ENCODE measurements at places on chromosomes 2 and 18.

DNA sequence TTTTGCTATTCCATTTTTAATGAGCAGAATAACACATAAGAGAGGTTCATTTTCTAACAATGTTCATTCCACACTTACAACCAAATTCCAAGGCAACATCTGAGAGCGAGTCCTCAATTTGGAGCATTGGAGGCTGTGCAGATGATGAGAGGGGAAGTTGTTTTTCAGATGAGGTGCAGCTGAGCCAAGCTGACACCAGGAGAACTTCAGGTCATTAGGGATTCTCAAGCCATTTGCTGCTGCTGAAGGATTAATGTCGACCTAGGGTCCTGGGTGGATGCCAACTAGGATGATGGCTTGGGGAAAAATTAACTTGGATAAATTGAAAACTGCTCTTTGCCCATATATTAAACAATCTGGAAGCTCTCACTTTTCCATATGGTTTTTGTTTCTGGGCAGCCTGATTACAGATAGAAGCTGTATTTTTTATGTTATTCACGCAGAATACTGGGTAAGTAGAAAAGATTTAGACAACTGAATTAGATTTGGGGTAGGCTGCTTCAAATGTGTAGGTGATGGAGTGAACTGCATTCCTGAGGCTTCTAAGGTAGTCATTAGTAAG, 206.4 kb upstream of the SLC39A10 start:
- no peak for DNase-seq

DNA sequence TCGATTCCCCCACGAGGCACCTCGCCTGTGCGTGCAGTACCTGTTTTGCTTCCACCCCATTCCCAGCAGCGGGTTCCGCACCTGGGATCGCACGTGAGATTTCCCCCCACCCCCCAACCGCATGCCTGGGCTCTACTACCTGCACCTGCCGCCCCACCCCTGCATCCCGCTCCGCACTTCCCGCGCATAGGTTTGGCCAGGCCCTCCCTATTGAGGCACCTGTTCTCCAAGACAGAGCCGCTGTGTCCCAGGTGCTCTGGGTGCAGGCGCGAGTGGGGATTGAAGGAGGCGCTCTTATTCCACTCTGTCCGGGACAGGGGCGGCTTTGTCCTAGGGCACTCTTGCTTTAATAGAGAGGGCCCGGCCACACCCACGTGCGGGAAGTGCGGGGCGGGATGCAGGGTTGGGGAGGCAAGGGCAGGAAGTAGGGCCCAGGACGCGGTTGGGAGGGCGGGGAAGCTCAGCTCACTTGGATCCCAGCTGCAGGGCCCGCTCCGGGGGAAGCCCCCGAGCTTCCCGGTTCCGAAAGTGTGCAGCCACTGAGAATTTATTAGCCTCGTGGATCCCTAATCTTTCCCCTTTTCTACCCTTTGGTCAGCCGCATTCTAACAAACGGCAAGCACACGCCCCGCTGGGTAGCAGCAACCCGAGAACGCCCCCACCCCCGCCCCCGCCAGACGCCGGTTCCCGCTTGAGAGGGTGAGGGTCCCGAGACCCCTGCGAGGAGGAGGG, 670 bp upstream of the MOCOS start:
- DNase-seq = no peak

GRCh38 chr2:241802421-241803318, 6.3 kb upstream of the NEU4 start:
- DNase-seq = no peak

- DNase-seq = no peak
These were observed 17.7 kb downstream of the SRSF7 start for GRCh38 chr2:38733300-38733971.

All from stimulated activated CD4-positive, alpha-beta T cell treated with anti-CD3 and anti-CD28 coated beads, Interleukin-4, amount 100 ng/mL, for 1 hour (primary cell).